ENCODE measurements at places on chromosomes 3 and 15.

GRCh38 chr15:47139965-47140364, 577.3 kb upstream of the SEMA6D start:
- no peak for DNase-seq

DNA sequence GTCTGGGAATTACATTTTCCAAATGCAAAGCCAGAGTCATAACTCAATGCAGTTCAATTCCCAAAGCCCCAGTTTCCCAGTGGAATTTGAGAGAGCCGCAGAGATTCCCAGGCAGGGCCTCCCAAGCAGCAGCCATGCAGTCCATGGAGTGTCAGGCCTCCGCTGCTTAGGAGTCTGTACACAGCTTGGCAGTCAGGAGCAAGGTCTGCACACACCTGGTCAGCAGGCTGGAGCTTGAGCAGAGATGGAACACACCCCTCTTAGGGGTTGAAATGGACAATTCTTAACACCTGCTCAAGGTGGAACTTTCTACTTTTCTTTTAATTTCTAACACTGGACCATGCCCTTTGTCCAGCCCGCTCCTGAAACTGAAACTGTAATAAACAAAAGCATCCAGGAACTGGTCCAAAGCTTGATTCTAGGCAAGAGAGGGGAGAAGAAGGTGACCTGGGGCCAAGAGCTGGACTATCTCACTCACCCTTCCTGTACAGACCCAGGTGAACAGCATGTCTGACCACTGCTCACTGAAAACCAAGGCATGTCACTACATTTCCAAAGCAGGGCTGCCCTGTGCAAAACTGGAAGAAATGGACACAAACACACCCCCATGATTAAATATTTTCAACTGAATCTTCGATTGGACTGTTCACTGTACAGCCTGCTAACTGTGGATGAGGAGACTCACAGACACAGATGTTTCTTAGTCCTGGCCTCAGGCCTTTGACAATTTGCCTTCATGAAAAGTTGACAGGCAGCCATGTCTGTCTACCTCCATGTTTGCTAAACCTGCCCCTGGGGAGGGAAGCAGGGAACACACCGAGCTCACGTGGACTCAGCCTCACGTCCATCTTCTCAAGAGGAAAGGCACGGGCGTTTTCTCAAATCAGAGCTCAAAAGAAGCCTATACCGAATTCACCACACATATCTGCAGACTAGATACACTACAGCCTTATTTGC, 48.6 kb upstream of the DUSP7 start:
- no peak for DNase-seq

GRCh38 chr15:65366122-65366892, 11.5 kb downstream of the IGDCC3 start:
- no peak for DNase-seq

DNA sequence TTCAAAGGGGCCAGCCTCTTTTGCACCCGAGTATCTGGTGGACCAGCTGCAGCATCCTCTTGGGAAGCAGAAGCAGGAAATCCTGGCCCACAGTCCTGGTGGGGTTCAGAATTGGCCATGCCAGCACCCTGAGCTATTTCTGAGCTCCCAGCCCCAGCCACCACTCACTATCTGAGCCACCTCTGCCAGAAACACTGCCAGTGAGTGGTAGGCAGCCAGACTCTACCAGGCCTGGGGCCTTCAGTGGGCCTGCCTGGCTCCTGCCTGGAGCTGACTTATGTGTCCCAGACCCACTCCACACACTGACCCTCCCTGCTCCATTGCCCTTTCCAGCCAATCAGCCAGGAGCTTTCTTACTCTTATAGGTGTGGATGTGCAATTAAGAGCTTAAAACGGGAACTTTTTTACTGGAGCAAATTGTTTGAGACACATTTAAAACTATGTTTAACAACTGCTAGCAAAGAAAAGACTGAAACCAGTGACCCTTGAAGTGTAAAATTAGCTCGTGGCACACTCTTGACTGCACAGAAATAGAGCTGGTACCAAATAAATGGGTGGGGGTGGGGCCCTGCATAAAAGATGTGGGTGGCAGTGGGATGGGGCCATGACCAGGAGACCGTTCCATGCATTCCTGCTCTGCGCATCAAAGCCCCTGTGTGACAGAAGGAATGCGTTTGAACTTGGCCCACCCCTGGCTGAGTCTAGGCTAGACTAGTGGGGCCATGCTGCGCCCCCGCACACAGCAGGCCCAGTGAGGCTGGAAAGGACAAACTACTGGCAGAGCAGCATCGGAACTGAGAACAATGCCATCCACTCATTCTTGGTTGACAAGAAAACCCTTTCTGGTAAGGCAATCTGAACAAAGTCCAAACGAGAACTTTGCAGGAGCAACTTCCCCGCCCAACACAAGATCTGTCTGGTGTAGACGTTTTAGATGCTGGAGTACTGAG, 48.0 kb downstream of the CTNNB1 start:
- DNase-seq: no peak

DNA sequence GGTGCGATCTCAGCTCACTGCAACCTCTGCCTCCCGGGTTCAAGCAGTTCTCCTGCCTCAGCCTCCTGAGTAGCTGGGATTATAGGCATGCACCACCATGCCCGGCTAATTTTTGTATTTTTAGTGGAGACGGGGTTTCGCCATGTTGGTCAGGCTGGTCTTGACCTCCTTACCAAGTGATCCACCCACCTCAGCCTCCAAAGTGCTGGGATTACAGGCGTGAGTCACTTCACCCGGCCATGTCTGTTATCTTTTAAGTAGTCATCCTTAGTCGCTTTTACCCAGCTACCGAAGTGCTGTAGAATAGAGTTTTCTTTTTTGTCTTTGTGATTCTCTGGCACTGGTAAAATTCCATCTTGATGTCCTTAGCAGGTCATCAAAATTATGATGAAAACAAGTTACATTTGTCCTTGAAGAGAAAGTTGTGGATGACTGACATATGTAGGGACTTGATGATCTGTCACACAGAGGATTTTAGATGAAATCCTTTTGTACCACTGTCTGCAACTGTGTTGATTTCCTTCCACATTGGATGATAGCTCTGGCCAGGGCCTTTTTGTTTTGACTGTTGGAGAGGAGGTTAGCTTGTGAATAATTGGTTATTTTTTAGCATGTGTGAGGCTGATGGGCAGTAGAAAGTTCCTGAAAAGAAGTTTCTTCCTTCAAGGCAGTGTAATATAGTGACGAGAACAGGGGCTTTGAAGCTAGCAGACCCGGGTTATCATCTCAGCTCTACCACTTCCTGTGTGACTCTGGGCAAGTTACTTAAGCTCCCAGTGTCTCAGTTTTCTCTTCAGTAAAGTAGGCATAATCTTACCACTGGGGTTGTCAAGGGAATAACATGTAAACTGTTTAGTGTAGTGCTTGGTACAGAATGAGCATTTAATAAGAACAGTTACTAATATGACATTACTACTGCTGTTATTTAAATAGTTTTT, 18.8 kb downstream of the ATG7 start:
- no peak for DNase-seq

- DNase-seq: no peak
Measured at GRCh38 chr3:120622870-120623726, 27.0 kb downstream of the NDUFB4 start.
